ENCODE measurements at places on chromosomes 5 and 9. TPM values are rescaled to one million over a fixed set of nuclear protein-coding genes. Genes with fewer than 3 reads are reported as not detected.
A peak's percentile ranks its signal among the peaks of the same experiment; 100 is the strongest.

Gene FAXDC2
- total RNA-seq = 6.4 TPM

DNA sequence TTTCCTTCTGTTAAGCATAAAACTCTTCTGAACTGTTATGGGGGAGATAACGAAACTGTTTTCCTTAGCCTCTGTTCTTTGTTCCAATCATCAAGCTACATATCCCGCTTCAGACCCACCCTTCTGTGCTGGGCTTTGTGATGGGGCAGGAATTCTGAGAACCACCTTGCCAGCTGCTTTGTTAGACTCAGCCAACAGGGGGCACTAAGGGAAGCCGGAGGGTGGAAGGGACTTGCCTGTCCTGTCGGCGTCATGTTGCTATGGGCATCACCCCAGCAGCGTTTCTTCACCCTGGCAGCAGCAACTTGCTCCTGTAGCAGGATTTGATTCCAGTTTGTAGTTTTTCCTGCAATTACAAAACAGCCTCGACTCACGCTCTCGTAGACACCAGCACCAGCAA, 169.1 kb downstream of the CAAP1 start:
- peak; percentile 69 for DNase-seq

DNA sequence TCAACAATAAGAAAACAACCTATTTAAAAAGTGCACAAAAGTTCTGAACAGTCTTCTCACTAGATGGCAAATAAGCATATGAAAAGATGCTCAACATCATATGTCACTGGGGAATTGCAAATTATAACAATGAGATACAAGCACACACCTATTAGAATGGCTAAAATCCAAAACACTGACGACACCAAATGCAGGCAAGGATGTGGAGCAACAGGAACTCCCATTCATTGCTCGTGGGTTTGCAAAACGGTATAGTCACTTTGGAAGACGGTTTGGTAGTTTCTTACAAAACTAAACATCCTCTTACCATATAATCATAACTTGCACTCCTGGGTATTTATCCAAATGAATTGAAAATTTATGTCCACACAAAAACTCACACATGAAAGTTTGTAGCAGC, 100.9 kb upstream of the TBC1D2 start:
- no peak for DNase-seq

DNA sequence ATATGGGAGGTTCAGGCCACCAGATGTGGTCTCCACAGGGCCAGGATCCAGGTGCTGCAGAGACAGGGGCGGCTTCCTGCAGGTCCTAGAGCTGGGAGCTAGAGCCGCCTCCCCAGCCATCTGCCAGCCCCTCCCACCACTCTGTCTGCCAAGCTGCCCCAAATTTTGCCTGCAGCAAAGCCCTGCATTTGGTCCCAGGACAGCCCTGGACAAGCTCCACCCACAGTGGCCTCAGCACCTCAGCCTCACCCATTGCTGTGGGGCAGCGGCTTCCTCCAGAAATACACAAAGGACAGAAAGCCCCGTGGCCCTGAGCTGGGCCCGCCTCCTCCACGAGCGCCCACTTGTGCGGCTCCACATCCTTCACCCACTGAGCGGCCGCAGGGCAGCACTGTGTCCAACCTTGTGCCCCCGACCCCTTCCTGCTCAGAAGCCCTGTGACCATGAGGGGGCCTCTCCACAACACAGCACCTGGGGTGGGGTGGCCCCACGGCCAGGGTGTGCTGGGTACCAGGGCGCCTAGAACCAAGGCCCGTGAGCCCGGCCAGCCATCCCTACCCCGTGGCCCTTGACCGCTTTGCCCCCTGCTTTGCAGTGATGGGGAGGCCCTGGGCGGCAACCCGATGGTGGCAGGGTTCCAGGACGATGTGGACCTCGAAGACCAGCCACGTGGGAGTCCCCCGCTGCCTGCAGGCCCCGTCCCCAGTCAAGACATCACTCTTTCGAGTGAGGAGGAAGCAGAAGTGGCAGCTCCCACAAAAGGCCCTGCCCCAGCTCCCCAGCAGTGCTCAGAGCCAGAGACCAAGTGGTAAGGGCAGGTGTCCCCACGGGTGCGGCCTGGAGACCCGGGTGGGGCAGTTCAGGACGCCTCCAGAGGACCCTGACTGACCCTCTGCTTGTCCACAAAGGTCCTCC, 3.7 kb upstream of the AJM1 start:
- DNase-seq = peak; percentile 18

Gene PTAR1
- 58.0 TPM for total RNA-seq

Gene CSF1R
- total RNA-seq = 4.3 TPM

Gene CCDC192
- total RNA-seq = not detected

Gene BRINP1
- total RNA-seq = under 0.01 TPM

Gene HTR1A
- total RNA-seq = not detected

Gene GOLM1
- 29.9 TPM for total RNA-seq

GRCh38 chr9:123314617-123315016, 41.4 kb upstream of the CRB2 start:
- no peak for DNase-seq

Gene DIMT1
- total RNA-seq = 29.0 TPM

DNA sequence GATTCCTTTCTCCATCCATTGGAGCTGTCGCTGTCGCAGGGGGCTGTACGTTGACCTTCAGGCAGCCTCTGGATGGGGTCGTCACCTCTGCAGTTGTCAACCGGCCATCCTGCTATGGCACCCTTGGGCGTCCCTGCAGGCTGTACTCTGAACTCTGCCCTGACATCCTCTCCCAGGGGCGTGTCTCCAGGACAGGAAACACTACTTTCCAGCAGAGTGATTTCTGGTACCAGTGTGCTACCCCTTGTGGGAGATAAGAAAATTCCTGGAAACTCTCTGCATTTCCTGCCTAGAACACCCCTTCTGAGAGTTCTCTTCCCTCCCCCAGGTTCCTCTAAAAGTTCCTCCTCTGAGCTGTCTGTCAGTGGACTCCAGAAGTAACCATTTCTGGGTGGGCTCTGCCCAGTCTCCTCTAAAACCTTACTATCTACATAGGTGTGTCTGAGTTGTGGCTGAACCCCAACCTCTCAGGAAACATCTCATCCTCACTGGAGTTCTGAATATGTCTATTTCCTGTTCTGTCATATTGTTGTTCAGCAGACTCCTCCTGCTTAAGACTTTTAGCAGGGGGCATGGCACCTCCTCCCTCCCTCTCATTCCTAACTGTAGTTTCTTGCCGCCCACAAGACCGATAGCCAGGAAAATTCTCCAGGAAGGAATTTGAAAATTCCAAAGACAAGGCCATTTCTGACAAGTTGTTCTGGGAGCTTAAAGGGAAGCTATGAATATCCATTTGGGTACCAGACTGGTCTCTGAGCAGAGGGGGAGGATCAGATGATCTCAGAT, 145.3 kb upstream of the RASEF start:
- DNase-seq = no peak

DNA sequence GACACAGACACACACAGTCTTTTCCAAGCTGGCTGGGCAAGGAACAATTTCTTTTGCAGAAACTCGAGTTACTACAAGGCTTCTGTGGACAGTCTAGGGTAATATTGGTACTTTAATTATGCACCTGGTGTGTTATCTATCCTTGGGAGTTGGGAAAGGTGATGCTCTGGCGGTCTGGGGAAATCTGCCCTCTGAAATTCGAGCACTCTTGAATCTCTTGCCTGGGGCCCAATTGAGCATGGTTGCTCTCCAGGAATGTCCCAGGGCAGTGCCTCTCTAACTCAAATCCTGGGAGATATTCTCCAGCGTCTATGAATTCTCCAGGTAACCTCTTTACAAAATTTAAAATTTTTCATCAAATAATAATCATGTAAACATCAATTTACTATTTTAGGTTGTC, 69.3 kb downstream of the KCNIP1 start:
- DNase-seq = no peak

Gene CDO1
- 2.6 TPM for total RNA-seq

- DNase-seq = peak; percentile 67
These were observed 7.3 kb upstream of the ANXA6 start for GRCh38 chr5:151164687-151165392.

Gene PCAT7
- total RNA-seq = 0.36 TPM

All from RPMI7951 (cell line).